Stimulated activated CD8-positive, alpha-beta memory T cell treated with anti-CD3 and anti-CD28 coated beads, Interleukin-15, amount 100 ng/mL, for 1 hour (primary cell): ENCODE measurements at places on chromosomes 7 and 10.

DNA sequence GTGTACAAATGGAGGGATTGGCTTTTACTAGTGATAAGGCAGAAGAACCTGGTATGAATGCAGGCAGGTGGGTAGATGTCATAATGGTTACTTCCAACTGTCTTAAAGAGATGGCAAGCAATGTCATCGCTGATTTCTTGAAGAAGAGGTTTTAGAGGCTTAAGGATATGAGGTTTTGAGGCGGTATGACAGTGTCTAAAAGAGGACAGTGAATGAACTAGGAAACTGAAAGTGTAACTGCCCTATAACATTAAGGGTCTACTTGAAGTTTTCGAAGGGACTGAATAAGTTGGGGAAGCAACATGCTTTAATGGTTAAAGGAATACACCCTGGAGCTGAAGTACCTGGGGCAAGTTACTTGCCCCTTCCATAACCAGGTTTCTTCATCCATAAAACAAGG lies 70.9 kb downstream of the NDUFB2 start:
- DNase-seq = no peak

DNA sequence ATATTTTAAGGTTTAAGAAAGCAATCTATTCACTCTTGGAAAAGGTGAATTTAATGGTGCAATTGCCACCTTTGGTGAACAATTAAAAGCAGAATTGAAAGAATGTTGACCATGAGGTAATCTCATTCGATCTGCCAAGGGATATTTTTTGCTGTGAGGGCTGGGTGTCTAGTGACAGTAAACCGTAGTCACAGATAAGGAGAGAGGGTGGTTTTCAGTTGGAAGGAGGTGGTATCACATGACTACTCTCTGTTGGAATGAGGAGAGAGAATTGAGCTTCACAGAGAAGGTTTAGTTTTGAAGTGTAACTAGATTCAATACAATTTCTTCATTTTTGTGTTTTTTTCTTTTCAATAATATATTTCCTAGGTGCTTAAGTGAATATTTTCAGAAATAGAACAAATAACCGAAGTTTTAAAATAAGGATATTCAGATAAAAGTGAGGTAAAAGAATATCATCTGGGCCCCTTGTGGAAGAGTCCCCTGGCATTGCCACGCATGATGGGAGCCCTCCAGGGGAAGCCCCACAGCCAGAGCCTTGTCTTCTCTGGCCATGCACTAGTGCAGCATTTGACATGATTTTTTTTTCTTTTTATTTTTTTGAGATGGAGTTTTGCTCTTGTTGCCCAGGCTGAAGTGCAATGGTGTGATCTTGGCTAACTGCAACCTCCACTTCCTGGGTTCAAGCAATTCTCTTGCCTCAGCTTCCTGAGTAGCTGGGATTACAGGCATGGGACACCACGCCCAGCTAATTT lies 73.4 kb downstream of the GPR141 start:
- no peak for DNase-seq

DNA sequence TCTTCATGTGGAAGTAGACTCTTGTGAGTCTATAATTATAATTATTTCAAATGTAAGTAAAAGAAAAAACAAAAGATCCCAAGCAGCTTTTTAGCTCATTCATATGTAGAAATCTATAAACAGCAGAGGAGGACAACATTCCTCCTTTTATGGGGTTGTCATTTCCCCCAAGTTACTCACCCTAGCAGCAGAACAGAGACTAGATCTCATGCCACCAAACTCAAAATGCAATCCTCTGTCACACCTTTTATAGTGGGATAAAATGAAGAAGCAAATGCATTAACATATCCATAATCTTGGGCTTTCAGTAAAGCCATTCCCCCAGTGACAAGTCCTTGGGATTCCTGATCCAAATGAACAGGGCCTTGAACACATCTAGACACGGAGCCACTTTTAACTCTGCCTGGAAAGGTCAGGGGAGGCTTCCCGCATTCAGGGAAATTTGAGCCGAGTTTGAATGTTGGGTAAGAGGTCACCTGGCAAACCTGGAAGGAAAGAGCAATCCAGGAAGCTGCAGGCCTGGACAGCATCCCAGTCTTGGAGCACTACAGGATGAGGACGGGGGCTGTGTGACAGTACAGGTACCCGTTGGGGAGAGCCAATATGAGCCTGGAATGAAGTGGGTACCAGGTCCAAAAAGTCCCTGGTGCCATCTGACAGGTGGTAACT lies 76.4 kb downstream of the DOCK4 start:
- DNase-seq = no peak

DNA sequence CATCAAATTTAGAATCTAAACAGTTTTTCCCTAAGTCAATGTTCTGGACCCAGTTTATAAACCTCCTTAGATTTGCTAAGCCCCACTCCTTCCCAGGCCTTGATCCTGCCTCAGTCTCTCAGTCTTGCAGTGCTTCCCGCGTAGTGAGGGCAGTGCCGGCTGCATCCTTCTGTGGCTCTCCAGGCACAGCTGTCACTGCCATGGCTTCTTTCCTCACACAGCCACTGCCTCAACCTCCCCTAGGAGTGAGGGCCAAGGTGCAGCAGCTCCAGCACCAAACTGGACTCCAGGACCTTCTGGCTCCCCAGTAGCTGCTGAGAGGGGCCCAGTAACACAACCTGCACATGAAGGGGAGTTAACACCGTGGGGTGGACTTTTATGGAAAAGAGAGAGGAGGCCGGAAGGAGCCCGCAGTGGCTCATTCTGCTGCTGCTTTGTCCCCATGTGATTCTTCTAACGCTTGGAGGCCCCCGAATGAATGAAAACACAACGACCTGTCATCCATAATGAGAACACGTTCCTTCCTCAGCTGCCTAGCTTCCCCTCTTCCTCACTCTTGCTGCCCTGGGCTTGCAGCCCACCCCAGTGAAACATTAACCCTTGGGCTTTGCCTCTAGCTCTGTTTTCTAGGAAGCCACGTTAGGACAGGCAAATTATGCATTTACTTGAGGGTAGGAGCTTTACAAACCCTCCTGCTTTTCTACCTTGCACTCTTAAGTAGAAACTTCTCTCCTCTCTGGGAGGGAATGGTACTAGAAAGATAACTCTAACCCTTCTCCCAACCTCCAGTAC lies 16.0 kb upstream of the UBE2H start:
- DNase-seq = no peak

DNA sequence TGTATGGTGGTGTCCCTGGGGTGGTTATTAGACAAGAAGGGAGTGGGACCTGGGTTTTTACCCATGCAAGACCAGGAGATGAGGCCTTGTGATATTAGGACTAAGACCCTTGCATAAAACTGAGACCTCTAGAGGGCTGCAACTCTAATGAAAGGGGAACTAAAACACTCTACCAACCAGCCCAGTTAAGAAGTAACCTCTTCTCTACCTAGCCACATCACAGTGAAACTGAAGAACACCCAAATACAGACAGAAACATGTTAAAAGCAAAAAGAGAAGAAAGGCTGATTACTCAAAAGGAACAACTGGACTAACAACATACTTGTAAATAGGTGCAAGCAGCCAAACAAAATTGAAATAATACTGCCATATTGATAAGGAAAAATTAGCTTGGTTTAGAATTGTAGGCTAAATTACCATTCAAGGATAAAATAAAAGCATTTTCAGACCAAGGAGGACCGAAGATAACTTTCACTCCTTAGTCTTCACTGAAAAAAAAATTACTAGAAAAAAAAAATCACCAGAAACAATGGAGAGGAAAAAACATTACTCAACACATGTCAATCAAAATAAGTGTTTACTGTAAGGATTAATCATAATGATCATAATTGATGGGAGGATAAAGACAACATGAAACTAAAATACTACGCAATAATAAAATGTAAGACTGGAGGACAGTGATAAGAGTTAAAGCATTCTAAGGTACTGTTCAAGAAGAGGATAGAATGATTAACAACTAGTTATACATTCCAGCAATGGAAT lies 27.6 kb downstream of the ERLIN1 start:
- no peak for DNase-seq

DNA sequence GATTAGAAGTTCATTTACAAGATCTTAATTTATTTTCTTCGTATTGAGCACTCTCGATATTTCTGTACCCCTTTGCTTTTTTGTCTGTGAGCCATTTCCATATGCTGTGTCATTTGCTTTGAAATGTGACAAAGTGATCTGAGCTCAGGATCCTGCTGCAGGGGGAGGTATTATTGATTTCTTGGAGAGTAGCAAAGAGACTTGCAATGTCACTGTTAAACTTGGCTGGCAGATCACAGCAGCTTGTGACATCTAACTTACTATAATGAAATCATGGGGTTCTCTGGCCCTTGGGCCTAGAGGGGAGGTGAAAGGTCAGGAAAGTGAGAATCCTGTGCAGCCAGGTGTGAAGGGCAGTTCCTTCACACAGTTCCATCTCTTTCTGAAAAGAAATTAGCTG lies 923.4 kb downstream of the REEP3 start:
- no peak for DNase-seq

- DNase-seq = no peak
Observed at GRCh38 chr7:2248984-2249694, 7.1 kb downstream of the NUDT1 start.

GRCh38 chr7:133290041-133290440 lies 37.2 kb downstream of the EXOC4 start:
- no peak for DNase-seq

GRCh38 chr10:86711513-86712316 lies 43.4 kb downstream of the LDB3 start:
- DNase-seq = no peak

DNA sequence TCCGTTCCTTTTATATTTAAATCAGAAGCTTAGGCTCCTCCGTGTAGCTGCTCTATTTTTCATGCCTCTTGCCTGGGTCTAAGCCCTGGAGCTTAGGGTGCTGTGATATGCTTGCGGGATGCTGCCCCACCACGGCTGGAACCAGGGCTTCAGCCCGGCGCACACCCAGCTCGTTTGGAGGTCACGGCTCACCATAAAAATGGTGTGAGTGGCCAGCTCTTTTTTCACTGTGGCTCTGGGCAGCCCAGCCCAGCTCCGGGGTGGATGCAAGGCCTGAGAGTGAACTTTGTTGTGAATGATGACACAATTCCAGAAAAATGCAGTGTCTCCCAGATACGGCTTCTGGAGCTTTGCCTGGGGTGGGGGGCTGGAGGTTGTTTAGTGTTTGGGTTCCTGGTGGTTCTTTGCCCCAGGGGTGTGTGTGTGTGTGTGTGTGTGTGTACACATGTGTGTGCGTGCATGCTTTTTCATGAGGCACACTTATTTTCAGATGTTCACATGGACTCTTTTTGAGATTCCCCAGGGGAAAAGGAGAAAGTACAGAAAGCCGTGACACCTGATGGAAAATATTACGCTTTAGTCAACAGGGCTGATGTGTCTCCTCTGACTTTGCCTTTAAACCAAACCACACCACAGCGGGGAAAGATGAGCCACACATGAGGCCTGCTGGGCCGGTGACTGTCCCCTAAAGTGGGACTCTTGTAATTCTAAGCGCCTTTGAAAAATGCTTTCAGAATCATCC lies 46.2 kb downstream of the GRK5 start:
- no peak for DNase-seq

- DNase-seq = peak; percentile 11
Observed at GRCh38 chr7:133230591-133231194, 22.2 kb upstream of the EXOC4 start.

DNA sequence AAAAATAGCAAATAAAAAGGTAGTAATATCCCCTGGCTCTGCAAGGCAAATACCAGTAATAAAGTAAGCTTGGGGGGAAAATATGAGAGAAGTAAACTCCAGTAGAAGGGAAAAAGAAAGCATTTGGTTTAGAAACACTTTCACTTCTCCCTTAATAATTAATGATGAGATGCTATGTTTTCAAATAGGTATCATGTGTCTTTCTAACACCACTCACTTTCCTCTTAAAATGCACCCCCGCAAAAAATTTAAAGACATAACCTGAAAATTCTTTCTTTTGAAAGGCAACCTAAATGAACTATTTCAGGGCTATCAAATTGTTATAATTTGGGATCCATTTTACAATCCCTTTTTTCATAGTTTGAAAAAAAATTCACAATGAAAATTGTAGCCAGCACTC lies 240.3 kb downstream of the SNX10 start:
- DNase-seq = no peak
